NCI-H510A treated with DMSO at 0.1 percent for 48 hours (cell line): ENCODE measurements at places on chromosomes 1 and 21.

- DNase-seq: no peak
Observed at GRCh38 chr1:24015221-24016210, 35.4 kb upstream of the SRSF10 start.

- no peak for DNase-seq
Observed at GRCh38 chr1:6152181-6152580, 27.9 kb downstream of the CHD5 start.

GRCh38 chr1:24157918-24158481 lies 15.1 kb upstream of the IL22RA1 start:
- DNase-seq: no peak

- DNase-seq: no peak
Observed at GRCh38 chr1:208737922-208738321, 493.7 kb upstream of the PLXNA2 start.

DNA sequence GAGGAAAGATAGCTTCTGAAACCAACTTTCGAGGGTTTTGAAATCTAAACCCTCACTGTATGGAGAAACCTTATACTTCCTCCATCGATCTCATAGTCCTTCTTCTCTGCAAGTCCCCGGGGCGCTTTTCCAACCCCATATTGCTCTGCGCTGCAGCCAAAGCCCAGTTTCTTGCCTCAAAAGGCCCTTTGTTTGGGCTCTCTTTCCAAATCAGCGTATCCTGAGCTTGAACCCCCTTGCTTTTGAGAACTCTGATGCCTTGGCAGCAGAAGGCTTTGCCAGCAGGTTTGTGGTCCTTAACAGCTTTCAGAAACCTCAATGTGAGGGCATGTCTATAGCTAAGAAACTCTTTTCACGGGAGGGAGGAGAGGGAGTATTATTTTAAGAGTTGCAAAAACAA lies 21.6 kb downstream of the PLPP3 start:
- no peak for DNase-seq

DNA sequence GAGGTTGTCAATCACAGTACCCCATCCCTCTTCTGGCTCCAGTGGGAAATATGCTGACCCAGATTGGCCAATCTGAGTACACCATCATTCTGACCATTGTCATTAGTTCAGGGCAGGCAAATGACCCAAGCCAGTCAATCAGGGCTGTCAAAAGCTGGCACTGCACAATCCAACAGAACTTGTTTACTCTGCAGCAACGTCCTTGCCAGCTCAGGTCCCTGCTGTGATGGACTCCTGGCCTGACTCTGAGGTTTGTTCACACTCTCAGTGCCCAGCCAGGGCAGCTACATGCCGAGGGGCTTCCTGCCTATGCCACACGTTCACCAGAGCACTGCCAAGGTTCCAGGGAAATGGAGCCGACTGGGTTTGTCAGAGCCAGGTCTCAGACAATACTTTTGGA lies 14.7 kb upstream of the OVAAL start:
- DNase-seq: no peak

DNA sequence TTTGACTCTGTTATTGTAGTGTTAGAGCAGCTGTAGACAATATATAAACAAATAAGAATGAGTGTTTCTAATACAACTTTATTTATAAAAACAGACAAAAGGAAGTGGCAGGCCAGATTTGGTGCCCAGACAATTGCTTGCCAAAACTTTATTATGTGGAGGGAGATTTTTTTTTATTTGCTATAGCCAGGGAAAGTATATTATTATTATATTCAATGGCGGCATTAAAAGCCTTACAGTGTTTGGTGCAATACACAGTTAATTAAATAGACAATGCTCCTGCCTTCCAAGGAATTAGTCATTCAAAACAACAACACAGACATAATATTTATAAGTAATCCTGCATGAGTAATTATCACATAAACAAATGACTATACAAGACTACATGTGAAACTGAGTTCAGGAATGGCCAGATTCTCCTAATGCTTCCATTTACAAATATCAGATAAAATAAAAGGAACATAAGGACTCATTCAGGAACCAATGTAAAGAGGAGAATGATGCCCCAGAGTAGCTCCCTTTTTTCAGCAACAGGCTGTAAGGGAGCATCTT lies 10.6 kb upstream of the RC3H1 start:
- no peak for DNase-seq

GRCh38 chr21:42037943-42038342 lies 27.8 kb upstream of the ZBTB21 start:
- DNase-seq: no peak

DNA sequence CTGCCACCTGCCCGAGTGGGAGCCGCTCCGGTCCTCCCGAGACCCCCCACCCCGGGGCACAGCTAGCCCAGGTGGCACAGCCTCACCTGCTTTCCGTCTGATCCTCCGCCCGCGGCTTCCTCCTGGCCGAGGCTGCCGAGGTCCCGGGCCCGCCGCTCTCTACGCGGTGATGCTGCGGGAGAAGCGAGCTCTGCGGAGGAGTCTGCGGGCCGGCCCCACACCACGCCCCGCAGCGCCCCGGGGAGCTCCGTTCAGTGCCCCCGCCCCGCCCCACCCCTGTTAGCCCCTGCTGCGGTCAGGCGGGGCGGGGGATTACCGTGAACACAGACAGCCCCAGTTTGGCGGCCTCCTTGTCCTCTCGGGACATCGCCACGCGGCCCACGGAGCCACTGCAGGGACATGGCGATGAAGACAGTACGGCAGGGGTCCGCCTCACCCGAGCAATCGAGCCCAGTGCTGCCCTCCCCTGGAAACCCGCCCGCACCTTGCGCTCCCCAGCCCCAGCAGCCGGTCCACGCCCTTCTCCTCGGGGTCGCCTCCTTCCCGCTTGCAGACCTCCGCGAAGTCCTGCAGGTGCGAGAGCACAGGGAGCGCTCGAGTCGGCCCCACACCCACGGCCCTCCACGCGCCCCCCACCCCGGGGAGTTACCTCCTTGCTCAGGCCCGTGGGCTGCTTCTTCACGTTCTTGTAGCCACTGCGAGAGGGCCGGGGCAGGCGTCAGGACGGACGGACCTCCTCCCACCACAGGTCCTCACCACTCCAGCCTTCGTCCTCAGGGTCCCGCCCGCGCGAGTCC lies 933 bp downstream of the C1orf35 start:
- DNase-seq: no peak

DNA sequence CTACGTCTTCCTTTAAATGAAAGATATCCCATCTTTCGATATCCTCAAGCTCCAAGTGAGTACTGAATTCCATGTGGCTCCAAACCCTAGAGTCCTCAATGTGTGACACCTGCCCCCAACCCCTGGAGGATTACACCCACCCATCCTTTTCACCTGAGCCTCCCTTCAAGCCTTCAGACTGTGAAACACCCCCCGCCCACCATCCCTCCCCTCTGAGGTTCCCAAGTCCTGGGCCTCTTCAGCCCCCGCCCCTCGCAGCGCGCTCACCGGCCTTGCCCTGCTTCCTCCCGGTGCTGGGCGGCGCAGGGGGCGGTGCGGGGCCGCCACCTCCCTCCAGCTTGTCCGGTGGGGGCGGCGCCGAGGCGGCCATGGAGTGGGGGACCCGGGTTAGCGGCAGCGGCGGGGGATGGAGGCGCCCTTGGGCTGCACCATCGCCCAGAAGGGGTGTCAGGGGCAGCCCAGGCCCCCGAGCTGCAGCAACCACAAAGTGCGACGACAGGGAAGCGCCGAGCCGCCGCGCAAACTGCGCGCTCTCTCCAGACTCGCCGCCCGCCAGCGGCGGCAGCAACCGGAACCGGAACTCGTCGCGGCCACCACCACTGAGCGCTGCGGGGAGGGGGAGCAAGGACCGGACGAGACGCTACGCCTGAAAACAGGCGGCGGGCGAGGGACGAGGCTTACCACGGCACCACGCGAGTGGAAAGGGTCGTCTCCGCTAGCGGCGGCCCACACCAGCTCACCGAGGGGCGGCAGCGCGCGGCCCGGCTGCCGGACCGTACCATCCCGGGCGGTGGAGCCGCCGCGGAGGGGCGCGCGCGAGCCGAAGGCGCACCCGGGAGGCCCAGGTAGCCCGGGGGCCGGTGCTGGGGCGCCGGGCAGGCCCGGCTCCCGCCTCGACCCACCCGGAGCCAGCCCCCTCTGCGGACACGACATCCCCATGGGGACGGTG lies at the start of gene PYGO2:
PYGO2 (minus strand) TSS at position 576 of the 949 bp plus-strand sequence; CDS start at position 370, 206 bp downstream.
- DNase-seq: peak; percentile 78

- DNase-seq: no peak
Observed at GRCh38 chr1:33130297-33130696, 49.3 kb downstream of the AZIN2 start.

DNA sequence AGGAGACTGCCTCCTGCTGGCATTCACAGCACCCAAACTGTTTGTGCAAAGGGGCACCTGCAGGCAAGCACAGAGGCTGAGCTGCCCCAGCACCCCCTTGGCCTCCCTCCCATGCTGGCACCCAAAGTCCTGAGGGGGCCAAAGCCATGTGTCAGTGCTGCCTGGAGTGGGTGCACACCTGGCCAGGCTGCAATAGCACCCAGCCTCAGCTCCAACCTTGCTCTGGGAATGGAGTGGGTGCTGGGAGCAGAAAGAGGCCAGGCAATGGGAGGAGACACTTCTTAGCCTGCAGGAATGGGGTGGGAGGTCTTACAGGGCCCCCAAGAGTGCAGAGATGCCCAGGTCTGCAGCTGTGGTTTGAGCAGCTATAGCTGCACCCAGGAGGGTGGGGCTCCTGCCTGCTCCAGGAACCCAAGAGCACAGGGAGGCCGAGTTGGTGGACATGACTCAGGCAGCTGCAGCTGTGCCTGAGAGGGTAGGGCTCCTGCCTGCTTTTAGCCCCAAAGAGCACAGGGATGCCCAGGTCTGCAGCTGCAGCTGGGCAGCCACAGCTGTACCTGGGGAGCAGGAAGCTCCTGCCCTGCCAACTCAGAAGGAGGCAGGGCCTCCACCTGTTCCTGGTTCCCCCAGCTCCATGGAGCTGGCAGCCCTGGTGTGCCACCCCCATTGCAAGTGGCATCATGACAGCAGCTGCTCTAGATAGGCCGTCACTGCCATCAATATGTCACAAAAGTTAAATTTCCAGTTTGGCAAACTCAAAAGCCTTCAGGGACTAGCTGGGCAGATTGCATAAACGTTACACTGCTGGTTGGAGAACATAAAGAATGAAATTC lies 5.3 kb upstream of the CHD1L start:
- peak; percentile 10 for DNase-seq

DNA sequence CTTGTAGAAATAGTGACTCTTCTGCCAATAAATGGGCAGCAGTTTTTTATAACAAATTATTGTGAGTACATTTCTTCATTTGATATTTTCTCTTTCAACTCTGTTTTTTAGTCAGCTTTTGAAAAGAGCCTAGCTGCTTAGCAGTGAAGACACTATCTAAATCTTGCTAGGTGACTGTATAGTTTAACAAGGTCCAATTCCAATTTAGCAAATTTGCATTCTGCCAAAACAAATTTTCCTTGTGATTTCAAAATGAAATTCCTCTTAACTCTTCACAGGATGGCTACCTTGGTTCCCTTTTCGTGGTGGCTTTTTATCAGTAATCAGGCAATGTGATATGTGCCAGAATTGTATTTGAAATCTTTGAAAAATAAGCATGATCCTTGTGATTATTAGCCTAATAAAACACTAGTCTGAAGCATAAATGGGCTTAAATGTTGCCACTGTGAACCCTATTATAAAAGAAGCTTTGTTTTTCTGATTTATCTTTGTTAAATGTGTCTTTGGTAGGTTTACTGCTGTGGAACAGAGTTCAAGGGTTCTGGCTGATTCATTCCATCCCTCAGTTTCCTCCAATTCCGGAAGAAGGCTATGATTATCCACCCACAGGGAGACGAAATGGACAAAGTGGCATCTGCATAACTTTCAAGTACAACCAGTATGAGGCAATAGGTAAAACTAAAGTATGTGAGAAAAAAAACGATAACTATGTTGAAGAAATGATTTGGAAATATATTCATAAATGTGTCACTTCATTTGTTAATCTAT lies 12.2 kb downstream of the DNASE2B start:
- no peak for DNase-seq

DNA sequence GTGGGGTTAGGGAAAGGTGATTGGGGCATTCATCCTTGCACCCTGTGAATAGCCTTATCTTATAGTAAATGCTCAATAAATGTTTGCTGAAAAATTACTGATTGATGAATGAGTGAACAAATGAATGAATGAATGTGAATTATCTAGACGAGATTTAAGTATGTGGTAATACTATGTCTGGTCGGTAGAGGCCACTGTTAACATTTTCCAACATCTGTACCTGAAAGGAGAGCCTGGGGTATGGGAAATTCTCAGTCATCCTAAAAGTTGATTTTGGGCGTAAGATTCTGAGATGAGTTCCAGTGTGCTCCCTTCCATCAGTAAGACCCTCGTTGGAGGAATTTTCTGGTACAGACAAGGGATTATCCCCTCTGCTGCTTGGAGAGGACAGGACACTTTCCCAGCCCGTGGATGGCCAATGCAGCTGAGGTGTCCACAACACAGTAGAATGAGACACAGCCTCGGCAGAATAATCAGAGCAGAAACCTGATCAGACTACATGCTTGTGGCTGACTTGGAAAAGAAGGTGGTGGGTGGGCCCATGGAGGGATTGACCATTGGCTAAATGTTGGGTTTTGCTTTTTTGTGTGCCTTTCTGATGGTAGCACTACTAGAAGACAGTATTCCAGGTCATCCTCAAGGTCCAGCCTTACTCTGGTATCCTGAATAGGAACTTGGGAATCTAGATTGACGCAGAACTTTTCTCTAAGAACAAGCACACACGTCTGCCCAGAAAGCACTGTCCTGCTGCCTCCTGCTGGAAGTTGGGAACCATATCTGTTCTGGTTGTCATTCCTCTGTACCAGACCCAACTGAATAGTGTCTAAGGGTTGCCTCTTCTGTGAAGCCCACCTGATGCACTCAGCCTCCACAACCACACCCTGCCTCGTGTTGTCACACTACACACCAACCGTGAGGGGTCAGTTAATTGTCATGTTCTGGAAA lies 262.0 kb downstream of the TNR start:
- peak; percentile 69 for DNase-seq

GRCh38 chr1:87044424-87044823 lies 130.0 kb downstream of the HS2ST1 start:
- DNase-seq: no peak

DNA sequence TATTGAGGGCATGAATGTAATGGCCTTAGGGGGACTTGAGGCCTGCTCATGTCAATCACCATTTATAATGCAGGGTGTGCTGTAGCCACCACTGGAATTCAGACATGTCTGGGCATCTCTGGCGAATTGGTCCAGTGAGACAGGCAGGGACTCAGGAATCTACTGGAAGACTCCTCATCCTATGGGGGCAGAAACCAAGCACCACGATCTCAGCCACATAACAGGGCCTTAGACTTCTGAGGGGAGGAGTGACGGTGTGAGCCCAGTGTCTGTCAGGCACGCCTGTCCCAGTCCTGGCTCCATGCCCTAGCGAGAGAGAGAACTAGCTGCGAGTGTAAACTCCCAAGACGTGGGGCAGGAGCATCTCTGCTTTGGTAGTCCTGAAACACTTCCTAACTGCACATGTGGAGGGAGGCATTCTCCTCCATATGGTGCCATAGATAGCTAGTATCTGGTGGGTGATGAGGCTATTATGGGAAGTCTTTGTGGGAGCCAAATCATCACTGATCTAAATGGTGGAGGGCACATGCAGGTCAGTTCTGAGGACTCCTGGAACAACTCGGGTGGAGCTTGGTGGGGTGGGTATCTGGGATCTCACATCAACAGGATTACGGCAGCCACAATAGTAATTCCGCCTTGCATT lies 29.8 kb upstream of the KIAA0040 start:
- DNase-seq: no peak
